ENCODE measurements at places on chromosomes 7 and 10.
A peak's percentile ranks its signal among the peaks of the same experiment; 100 is the strongest.

DNA sequence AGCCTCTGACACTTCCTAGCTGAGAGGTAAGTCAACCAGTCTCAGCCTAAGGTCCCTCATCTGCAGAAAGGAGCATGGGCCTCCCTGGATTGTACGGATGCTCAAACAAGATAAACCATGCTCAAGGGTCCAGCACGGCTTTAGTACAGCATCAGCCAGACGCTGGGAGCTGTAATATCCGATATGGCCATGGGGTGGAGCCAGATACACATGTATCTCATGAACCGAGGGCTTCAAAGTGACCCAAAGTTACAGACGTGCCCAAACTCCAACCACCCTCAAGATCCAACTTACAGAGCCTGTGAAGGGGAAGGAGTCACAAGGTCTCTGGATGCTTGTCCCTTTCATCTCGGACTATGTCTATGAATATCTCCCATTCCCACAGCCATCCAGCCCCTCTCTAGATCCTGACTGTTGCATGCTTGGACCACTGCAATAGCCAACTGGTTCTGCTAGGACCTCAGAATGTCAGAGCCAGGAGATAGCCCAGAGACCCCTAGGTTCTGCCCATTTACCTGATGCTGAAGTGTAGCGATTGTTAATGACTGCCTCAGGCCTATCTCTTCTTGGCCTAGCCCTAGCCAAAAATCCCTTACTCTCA is 142.4 kb downstream of the SH3PXD2A start:
- DNase-seq: no peak

DNA sequence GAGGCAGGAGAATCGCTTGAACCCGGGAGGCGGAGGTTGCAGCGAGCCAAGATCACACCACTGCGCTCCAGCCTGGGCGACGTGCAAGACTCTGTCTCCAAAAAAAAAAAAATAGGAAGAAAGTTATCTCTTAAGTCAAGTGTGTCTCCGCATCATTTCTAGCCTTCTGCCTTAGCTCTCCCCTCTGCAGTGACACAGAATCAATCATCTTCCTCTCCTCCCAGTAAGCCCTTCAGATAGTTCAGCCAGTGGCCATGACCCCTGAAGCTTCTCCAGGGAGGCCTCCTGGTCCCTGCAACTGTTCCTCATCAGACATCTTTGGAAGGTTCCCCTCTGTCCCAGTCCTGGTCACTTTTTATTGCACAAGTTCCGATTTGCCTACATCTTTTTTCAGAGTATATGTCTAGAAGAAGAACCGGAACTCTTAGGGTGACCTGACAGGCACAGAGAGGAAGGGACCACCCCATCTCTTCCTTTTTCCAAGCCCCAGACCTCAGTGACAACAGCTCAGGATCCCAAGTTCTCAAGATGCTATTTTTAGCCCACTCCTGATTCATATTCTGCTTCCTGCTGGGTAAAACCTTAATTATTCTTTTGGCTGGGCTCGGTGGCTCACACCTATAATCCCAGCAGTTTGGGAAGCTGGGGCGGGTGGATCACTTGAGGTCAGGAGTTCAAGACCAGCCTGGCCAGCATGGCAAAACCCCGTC is 6.6 kb upstream of the RHBDD2 start:
- DNase-seq: no peak

DNA sequence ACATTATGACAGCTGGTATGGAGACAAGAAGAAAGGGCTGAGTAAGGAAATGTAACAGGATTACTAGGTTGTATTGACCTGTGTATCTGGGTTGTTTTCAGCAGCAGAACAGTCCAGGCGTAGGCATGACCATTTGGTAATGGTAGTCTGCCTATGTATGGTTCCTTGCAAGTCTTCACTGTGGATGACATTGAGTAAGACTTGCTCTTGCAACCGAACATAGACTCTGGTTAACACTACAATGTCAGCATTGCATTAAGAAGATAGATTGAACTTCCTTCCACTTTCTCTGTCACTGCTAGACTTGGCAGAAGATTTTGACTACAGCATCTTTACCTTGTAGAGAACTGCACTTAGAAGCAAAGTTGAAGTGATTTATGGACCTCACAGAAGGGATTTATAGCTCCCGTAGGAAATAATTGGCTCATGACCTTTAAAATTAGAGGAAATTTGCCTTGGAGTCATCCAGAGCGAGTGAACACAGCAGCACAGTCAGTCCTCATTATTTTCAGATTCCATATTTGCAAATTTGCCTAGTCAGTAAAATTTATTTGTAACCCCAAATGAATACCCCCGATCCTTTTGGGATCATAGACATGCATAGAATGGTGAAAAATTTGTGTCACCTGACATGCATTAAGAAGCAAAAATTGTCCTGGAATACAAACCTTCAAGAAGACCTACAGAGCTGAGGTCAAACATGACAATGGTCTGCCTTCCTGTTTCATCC is 79.6 kb upstream of the STRIP2 start:
- DNase-seq: no peak

DNA sequence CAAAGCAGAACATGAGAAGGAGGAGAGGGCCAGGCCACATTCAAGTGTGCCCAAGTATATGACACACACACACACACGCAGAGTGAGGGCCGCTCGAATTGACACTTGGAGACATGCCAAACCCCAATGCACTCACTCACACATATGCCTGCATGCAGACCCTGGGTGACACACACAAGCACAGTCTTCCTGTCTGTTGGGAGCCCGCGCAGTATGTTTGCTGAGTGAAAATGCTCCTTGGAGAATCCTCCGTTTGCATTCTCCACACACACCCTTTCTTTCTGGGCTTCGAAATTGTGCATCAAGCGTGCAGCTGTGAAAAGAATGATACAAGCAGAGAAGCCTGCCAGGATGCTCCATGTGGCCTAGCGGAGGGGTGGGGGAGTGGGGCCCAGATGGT is 120.9 kb downstream of the PLXNA4 start:
- DNase-seq: no peak

DNA sequence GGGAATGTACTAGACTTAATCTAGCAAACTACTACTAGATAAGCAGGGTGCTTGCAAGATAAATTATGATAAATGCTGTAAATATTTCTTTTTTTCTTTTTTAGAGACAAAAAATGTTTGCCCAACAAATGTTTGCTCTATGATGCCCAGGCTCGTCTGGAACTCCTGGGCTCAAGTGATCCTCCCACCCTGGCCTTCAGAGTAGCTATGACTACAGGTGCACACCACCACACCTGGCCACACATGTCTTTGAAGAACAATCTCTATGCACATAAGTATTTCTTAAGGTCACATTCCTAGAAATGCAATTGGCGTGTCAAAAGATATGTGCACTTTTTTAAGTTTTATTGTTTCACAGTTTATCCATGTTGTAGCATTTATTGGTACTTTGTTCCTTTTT is 179.6 kb upstream of the FRMD4A start:
- no peak for DNase-seq

GRCh38 chr7:2944739-2945138 is 98.9 kb downstream of the CARD11 start:
- DNase-seq: no peak

DNA sequence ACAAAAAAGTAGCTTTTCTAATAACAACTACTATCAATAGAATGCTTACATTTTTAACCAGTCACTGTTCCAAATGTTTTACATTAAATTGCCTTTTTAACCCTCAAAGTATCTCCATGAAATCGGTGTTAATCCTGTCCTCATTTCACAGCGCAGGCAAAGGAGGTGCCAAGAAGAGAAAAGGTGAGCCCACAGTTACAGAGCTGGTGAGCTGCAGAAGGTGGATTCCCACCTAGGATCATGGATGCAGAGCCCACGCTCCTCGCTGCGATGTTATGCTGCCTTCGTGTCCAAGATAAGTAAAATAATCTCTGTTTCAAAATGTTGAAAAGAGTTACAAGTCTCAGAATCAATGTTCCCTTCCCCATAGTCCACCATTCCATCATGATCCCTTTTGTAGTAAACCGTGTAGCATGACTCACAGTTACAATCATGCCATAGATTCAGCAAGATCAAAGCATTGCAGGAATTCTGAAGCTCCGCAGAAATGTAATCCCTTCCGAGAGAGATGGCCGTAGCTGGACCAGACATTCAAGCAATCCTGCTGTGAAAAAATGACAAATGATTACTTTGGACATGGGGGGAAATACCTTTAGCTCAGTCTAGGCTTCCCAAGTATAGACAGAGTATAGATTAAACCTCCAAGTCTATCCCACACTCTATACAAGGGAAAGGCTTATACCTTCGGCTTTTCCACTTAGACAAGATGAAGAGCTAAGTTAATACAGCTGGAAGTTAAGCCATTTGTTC is 394.7 kb upstream of the AKR1E2 start:
- DNase-seq: peak; percentile 91

- no peak for DNase-seq
Measured at GRCh38 chr7:1804310-1804709, 134.2 kb downstream of the ELFN1 start.

DNA sequence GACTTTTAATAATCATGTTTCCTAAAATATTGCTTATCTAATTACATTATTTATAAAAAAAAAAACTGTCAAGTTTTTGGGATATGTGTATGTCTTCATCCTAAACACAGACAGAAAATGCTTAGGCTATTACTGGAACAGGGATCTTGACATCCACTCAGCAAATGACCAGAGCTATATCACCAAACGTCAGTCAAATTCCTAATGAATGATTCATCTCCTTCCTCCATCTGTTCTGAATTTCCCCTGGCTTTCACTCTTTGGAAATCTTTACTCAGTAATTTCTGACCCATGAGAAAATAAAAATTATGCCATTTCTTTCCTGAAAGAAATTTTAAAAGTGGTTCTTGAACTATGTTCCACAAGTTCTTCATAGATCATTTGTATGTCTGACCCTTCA is 552.4 kb upstream of the KCND2 start:
- DNase-seq: peak; percentile 50
